ENCODE measurements at places on chromosomes 5 and 9. TPM values are rescaled to one million over a fixed set of nuclear protein-coding genes. Genes with fewer than 3 reads are reported as not detected.
A peak's percentile ranks its signal among the peaks of the same experiment; 100 is the strongest.

GRCh38 chr9:103649086-103649485 lies 445.0 kb upstream of the SMC2 start:
- no peak for DNase-seq

- DNase-seq = no peak
These were observed 14.7 kb upstream of the OMD start for GRCh38 chr9:92438900-92439526.

DNA sequence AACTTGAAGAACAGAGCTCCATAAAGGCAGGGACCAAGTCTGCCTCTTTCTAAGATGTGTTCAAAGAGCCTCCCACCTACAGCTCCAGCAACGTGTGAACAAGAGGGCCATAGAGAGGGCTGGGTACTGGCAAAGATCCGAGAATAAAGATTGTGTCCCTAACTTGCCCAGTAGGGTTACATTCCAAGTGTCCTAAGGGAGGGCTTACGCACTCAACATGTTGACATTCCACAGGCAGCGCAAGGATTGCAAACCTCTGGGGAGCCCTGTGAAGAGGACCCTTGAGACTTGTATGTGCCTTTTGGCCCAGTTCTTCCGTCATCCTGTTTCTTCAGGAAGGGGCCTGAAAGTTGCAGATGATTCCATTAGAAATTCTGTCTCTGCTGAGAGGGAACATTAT lies 48.2 kb upstream of the ENTREP1 start:
- DNase-seq = no peak

GRCh38 chr5:179142434-179143198 lies 82.4 kb downstream of the ZNF354C start:
- DNase-seq = no peak

DNA sequence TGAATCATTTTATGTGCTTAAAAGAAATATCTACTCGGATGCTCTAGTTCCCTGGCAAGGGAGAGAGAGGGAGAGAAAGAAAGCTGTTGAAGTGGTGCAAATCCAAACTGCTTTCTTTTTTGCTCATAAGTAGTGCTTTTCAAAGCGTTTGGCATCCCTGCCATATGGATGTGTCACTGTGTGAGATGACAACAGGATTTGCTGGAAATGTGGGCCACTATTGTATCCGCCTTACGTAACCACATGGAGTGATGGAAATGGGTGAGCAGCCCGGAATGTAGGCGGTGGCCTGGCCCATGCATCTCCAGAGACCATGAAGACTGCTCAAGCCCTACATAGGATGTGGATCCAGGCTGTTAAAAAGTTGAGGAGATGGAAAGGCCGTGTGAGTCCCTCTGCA lies 30.8 kb downstream of the TJP2 start:
- DNase-seq = no peak

- no peak for DNase-seq
These were observed 213.8 kb downstream of the ARHGAP26 start for GRCh38 chr5:142984011-142984410.

DNA sequence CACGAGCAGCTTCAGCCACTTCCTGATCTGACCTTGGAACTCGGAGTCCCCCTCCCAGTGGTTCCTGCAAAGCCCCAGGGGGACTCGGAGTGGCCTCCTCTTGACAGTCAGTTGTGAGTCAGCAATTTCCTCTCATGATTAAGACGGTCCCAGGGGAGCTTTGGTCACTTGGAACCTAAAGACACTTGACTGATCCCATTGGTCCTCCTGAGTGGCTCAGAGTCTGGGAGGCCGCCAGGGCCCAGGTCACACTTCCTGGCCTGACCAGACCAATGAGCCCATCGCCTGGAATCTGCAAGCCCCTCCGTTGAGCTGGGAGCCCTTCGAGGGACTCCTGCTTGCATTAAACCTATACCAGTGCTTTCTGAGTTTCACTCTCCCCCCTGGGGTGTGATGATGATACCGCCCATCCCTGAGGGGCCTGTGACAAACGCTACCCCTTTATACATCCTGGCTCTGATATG lies 29.1 kb downstream of the TSPAN17 start:
- no peak for DNase-seq

DNA sequence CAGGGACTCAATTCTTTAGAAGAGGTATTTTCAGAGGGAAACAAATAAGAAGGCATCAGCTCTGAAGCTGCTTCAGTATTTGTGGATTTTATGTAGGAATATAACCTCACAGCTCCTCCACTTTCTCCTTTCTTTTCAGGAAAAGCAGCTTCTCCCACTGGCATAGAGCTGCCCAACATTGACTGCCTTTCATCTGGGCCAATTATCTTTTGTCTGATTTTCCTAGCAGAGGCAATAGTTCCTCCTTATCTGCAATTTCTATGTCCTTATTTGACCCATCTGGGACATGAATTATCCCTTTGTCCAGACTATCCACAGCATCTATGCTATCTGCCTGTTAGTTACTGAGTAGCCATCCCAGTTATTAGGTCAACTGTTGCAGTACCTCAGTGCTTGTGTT lies 1671.2 kb upstream of the ACO1 start:
- no peak for DNase-seq

GRCh38 chr9:116978155-116978554 lies 291.1 kb downstream of the TRIM32 start:
- DNase-seq = no peak

GRCh38 chr9:99807276-99807852 lies 14.3 kb upstream of the NR4A3 start:
- DNase-seq = peak; percentile 51

NDOR1 gene
- 5.8 TPM for total RNA-seq

IFNA21 gene
- total RNA-seq = not detected

TSLP gene
- total RNA-seq = not detected

CEP72 gene
- 1.1 TPM for total RNA-seq

PAPPA gene
- total RNA-seq = 16.9 TPM

LRRC19 gene
- total RNA-seq = not detected

PLPP7 gene
- total RNA-seq = 5.3 TPM

OLFML2A gene
- 6.0 TPM for total RNA-seq
